ENCODE measurements at places on chromosomes 1 and 21. TPM values are rescaled to one million over a fixed set of nuclear protein-coding genes. Genes with fewer than 3 reads are reported as not detected.

The PDZK1IP1 gene
- not detected for total RNA-seq

The HECTD3 gene
- total RNA-seq = 17.7 TPM

The ICOSLG gene
- 0.16 TPM for total RNA-seq

The TDRD5 gene
- total RNA-seq = not detected

The RGS16 gene
- total RNA-seq = 1.1 TPM

The ILDR2 gene
- total RNA-seq = not detected

The ITSN1 gene
- total RNA-seq = 29.0 TPM

The TMEM82 gene
- total RNA-seq = not detected

The CD1B gene
- not detected for total RNA-seq

The MMP23B gene
- 4.6 TPM for total RNA-seq

The OR2T2 gene
- total RNA-seq = not detected

The TSPAN1 gene
- not detected for total RNA-seq

The NUAK2 gene
- total RNA-seq = 0.43 TPM

The PLEKHM2 gene
- 90.9 TPM for total RNA-seq

The FAM110D gene
- total RNA-seq = not detected

The CFHR4 gene
- total RNA-seq = not detected

The PRKCZ gene
- 8.5 TPM for total RNA-seq

The B4GALT3 gene
- total RNA-seq = 11.3 TPM

The HES3 gene
- total RNA-seq = not detected

The LRP8 gene
- total RNA-seq = 3.4 TPM

The LRRC71 gene
- total RNA-seq = not detected

The FCN3 gene
- not detected for total RNA-seq

The SETDB1 gene
- total RNA-seq = 33.0 TPM

The GMEB1 gene
- 4.1 TPM for total RNA-seq

The OR4F29 gene
- 0.17 TPM for total RNA-seq

The CHD5 gene
- total RNA-seq = under 0.01 TPM

The FOXD2 gene
- 0.17 TPM for total RNA-seq

The HORMAD1 gene
- 0.16 TPM for total RNA-seq

The UTS2 gene
- not detected for total RNA-seq

The S100A10 gene
- total RNA-seq = 186 TPM

The SDF4 gene
- total RNA-seq = 136 TPM

The AMY1B gene
- total RNA-seq = not detected

The KCNJ9 gene
- 0.09 TPM for total RNA-seq

The PTCH2 gene
- total RNA-seq = 0.17 TPM

The CDKN2C gene
- 28.9 TPM for total RNA-seq

The CD1D gene
- 0.09 TPM for total RNA-seq

The STRIP1 gene
- 44.0 TPM for total RNA-seq

All from bronchial smooth muscle cell (primary cell).